ENCODE measurements at places on chromosomes 16 and 17.

GRCh38 chr17:3335876-3336275, 37.7 kb upstream of the OR3A1 start:
- no peak for DNase-seq

DNA sequence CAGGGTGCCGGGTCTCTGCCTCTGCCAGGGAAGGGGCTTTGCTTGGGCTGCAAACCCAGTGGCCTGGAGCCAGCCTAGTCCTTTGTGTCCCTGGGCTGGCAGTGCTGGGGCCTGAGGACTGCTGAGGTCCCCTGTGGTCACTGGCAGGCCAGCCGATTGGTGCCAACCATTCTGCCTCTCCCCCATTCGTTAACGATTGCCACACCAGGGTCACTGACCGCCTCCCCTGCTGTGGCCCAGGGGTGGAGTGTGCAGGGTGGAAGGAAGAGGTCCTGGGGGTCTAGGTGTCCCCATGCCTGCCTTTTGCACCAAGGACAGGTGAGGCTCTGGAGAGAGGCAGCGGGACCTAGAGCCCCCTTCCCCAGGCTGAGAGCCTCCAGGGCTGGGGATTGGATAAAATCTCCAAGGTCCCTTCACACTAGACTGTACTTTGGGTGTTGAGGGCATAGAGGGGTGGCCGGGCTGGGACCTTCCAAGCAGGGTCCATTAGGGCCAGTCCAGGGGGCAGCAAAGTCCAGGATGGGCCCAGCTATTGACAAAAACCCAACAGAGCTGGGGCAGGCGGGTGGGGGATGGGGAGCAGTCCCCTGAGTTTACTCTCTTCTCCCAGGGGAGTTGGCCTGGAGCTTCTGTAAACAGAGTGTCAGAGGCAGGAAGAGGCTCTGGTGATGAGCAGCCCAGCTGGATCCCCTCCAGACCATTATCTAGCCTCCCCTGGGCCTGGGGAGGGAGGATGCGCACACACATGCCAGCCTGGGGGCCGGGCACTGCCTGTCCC, 1.1 kb downstream of the VASN start:
- DNase-seq: peak; percentile 23

DNA sequence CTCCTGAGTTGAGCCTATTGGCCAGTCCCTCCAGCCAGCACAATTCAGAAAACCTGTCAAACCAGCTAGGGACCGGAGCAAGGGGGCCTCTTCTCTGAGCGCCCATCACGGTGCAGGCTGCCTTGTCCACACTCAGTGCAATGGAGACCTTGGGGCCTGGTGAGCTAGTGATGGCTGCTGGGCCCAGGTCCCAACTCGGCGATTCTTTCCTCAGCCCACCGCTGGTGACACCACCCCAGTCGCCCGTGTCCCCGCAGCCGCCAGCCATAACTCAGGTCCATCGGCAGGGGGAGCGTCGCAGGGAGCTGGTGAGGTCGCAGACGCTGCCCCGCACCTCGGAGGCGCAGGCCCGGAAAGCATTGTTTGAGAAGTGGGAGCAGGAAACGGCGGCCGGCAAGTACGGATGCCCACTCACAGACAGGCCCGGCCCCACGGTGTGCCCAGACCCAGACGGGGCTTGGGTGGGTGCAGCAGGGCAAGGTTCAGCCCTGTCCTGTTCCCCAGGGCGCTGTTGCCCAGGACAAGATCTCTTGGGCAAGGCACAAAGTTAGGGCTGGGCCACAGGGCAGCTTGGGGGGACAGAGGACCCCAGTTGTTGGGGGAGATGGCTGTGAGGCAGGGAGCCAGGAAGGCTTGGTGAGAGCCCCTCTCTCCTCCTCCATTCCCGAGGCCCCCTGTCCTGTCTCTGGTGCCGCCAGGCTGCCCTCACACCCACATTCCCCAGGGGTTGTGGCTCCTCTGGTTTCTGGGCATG, 10.8 kb downstream of the SMTNL2 start:
- DNase-seq: no peak

- no peak for DNase-seq
Measured at GRCh38 chr16:46768809-46769208, 20.7 kb upstream of the MYLK3 start.

- no peak for DNase-seq
Measured at GRCh38 chr17:60645918-60646523, 31.6 kb upstream of the BCAS3 start.

DNA sequence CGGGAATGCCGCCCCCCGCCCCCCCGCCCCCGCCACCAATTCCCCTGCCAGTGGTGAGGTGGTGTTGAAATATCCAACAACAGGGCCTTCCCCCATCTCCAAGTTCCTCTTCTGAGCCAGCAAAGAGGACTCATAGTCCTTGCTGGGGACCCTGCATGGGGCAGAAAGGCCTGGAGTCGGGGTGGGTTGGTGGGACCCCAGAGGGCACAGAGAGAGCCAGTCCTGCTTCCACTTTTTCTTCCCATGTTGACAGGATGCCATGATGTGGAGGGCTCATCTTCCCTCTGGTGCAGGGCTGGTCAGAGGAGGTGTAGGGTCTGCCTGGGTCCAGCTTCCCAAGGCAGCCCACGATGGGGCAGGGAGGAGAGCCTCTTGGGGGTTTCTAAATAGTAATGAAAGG, 49.0 kb upstream of the PIK3R6 start:
- DNase-seq: no peak

DNA sequence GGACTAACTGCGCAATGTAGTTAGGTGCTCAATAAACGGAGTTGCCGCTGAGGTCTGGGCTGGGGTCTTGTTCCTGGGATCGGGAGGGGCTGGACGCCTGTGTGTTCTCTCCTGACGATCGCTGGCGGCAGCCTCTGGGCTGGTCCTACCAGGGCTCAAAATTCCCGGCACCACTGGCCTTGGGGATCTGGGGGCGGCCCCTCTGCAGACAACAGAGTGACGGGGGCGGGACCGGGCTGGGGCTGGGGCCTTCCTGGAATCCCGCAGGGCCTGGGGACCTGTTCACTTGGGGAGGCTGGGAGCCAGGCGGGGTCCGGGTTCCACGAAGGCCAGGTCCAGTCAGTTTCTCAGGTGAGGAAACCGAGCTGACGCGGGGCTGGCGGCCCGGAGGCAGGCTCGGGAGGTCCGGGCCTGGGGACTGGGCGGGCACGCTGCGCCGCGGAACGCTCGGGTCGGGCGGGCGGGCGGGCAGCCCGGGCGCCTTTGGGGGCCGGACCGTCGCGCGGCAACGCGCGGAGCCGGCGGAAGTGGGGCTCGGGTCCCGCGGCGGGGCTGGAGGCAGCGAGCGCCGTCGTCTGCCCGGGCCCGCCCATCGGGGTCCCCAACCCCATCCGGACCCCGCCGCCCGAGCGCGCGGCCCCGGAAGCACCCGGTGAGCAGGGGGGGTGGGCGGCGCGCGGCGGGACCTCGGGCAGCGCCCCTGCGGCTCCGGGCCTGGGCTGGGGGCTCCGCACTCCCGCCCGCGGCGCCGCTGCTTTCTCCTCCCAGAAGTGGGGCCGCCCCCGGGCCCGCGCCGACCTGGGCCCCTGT, at the start of gene PIGQ:
PIGQ (plus strand) TSS at position 524 of the 810 bp plus-strand sequence. CDS start 4,107 bp downstream, outside the sequence.
- no peak for DNase-seq

- no peak for DNase-seq
Measured at GRCh38 chr16:89317729-89318429, 100.4 kb downstream of the ZNF778 start.
